CD4-positive, alpha-beta T cell treated with Interleukin-15 for 1 hour (primary cell): ENCODE measurements at places on chromosomes 12 and 14.

DNA sequence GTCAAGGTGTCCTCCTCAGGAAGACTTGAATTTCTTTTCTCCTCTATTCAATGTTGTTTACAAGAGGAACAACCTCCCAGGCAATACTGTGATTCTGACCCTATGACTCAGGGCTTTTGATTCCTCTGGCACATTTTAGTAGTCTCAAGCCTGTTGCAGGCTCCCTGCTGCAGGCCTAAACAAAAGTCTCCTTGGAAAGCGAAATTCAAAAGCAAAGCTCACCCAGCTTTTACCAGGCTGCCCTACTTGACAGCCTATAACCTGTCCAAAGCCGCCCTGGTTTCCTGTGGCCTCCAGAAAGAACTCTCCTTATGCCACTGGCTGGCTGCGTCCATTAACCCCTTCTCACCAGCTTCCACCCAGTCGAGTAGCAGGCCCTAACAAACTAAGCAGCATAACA is 11.6 kb downstream of the FGD6 start:
- no peak for DNase-seq

DNA sequence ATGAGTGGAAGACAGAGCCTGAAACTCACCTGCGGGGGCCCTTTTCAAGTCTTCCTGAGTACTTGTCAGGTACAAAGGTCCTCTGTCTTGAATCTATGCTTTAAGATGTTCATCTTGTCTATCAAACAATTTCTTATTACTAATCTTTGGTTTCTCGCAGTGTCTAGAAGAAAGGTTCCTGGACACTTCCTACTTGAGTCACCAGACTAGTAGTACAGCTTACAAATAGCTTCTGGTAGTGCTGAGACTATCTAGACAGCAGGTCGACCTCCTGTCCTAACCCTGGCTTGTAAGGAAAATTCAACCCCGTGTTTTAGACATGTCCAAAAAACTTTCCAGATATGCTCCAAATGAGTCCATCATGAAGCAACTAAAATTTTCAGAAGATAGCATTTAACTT is 11.2 kb upstream of the ARID2 start:
- DNase-seq: no peak

DNA sequence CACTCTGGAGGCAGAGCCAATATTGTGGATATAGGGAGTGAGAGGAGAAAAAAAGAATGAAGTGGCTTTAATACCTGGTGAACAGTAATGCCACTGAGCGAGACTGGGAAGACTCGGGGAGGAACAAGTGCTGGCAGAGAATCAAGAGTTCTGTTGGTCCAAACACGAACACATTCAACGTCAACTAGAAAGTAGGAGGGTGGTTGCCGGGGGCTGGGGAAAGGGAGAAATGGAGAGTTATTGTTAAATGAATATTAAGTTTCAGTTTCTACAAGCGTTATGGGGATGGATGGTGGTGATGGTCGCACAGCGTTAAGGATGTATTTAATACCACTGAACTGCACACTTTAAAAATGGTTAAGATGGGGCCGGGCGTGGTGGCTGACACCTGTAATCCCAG is 2.8 kb downstream of the SPRING1 start:
- no peak for DNase-seq

DNA sequence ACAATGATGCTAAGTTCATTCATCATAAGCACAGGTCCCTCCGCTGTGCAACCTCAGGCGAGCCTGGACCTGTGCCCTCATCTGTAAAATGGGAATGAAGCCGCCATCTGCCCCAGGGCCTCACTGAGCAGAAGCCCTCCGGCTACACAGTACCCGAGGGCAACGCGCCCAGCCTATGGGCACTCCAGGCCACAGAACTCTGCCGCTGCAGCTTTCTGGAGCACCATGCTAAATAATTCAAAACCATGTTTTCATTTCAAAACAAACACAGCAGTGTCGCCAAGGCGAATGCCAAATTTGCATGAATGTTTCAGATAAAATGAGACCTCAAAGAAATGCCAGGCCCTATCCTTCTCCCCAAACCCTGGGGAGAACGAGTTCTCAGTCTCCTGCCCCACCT is 4.0 kb downstream of the NCOR2 start:
- DNase-seq: no peak

DNA sequence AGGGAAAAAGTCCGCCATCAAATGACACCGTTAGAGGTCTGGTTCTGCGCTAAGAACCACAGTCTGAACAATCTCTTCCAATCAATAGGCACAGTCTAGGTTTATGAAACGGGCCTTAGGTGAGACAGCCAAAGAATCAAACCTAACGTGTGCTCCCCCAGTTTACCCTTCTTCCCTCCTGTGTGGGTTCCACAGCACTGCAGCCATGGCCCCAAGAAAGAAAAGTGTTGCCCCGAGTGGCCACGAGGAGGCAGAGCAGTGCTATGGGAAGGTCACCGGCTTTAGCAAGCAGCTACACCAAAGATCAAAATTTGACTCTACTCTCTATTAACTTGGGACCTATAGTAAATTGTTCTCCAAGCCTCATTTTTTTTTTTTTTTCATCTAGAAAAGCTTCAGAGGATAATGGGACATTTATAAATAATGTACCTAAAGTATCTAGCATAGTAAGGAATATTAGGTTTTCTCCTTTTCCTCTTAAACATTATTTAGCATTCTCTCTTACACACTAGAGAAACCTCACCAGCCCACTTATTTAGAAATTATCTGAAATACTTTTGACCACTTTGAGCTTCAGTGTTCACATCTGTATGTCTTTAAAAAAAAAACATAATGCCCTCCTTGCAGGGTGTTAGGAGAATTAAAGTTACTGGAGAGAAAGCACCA is 70.2 kb upstream of the GPHB5 start:
- peak; percentile 33 for DNase-seq

DNA sequence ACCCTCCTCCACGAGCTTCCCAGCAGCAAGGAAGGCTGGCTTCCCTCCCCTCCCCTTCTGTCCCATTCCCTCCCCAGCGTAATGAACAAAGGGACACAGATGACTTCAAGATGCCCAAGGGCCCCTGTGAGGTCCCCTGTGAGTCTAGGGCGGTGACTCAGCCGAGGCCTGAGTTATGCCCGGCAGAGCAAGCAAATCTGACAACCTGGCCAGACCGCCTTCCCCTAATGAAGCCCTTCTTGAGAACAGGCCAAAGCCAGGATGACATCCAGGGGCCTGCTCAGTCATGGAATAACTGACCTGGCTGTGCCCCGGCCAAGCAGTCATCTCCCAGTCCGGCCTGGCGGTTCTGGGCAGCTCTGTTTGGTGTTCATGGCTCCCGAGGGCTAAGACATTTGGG is 89.2 kb downstream of the DICER1 start:
- no peak for DNase-seq

DNA sequence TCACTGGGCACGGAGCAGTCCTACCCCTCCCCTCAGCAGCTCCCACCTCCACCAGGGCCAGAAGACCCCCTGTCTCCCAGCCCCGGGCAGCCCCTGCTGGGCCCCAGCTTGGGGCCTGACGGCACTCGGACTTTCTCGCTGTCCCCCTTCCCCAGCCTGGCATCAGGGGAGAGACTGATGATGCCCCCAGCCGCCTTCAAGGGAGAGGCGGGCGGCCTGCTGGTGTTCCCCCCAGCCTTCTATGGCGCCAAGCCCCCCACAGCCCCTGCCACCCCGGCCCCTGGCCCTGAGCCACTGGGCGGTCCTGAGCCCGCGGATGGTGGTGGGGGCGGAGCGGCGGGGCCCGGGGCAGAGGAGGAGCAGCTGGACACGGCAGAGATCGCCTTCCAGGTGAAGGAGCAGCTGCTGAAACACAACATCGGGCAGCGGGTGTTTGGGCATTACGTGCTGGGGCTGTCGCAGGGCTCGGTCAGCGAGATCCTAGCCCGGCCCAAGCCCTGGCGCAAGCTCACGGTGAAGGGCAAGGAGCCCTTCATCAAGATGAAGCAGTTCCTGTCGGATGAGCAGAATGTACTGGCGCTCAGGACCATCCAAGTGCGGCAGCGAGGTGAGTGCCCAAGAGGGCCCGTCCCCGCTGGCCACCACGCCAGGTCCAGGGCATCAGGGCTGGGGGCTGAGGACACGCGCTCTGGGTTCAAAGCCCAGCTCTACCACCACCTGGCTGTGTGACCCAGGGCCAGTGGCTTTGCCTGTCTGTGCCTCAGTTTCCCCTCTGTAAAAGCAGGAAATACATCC is 58.6 kb downstream of the PHETA1 start:
- DNase-seq: no peak

GRCh38 chr12:132433641-132434395 is 56.1 kb upstream of the FBRSL1 start:
- peak; percentile 47 for DNase-seq

DNA sequence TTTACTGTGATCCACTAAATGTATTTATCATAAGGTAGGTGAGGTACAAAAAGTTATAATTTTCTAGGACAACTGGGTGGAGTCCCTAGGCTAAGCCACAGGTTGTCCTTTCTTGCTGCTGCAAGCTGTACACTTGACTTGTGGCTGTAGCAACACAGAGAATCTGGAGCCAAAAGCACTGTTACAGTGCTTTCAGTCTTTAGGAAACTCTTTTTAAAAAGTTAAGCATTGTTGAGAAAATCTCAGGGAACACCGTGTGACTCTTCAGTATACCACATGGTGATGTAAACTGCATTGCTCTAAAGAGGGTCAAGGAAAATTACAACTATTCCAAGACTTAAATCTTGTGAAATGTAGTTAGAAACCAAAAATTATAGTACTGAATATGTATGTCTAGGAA is 11.4 kb downstream of the SLC15A5 start:
- no peak for DNase-seq

GRCh38 chr14:94355191-94355794 is 32.2 kb upstream of the SERPINA6 start:
- DNase-seq: peak; percentile 36

GRCh38 chr12:90854136-90854689 is 100.8 kb downstream of the CCER1 start:
- no peak for DNase-seq

DNA sequence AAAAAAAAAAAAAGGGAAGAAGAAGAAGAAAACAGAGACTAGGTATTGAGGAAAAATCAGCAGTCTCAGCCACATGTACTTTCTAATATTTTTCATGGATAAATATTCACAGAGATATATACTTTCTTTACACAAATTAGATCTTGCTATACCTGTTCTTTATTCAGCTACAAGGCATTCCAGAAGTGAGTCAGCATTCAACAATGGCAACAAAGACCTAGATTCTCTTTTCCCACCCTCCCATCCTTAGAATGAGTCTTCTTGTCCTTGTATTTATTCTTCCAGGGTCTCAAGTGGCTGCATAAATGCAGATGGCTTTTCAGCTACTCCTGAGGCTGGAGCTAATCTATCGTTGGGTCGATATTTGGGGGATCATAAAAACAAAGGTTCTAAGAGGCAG is 93.0 kb downstream of the NT5DC3 start:
- no peak for DNase-seq
